ENCODE measurements at places on chromosomes 3 and 15.

GRCh38 chr3:126355777-126356372 is 1.3 kb downstream of the KLF15 start:
- no peak for DNase-seq

DNA sequence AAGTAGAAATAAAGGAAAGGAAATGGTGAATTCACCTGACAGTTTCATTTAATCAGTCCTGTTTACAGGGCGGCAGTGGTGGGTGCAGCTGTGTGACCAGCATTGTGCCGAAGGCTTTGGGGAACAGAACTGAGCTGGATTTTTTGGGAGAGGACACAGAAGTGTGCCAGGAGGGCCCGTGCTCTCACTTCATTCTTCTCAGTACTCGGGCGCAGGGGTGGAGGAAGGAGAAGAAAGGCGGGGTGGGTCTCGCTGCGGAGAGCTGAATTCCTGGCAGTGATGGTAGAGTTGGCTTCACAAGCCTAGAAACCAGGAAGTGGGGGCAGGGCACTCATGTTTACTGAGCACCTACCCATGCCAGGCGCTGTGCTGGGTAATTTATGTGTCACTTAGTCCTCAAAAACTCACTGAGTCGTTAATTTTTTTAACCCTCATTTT is 64.6 kb downstream of the CRTC3 start:
- peak; percentile 69 for DNase-seq

- no peak for DNase-seq
These were observed 92.0 kb downstream of the PLXNA1 start for GRCh38 chr3:127074900-127075360.

GRCh38 chr15:47188758-47189507 is 528.4 kb upstream of the SEMA6D start:
- no peak for DNase-seq

DNA sequence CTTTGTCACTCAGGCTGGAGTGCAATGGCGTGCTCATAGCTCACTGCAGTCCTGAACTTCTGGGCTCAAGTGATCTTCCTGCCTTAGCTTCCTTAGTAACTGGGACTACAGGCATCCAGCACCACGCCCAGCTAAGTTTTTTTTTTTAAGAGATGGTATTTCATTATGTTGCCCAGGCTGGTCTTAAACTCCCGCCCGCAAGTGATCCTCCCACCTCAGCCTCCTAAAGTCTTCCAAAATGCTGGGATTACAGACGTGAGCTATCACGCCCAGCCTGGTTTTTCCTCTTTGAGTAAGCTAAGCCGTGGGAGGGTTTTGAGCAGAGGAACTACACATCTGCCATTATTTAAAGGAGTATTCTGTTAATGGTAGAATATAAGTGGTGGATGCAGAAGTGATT is 7.4 kb upstream of the LRRFIP2 start:
- DNase-seq: no peak

DNA sequence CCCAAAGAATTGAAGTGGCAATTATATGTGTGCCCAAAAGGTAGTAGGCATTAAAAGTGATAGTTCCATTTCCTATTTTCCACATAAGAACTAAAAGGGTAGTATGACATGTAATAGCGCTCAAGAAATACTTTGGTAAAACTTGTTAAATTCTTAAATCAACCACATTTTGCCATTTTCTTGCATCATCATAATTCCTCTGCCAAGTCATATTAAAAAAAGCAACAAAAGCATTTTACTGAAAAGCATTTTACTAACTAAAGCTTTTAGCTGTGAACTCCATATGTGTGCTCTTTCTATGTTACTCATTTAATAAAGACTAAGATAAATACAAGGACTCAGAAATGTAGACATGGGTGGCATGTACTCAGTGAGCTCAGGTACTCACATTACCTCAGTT is 70.1 kb downstream of the GPR160 start:
- no peak for DNase-seq

- DNase-seq: no peak
These were observed 31.1 kb upstream of the BLOC1S6 start for GRCh38 chr15:45555934-45556608.

DNA sequence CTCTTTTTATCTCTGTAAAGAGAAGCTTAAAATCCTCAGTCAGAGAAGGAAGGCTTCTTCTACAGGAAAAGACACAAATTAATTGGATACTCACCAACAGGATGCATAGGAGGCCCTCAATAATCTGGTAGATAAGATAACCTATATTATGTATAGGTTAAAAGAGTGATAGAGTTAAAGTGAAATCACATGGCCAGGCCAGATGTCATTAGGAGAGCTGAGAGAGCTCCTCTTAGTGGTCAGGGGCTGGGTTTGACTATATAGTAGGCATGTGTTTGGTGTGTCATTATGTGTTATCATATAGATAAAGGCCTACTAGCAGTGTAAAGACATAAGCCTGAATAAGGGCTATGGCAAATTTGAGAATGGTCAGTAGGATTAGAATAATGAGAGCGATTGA is 479.3 kb downstream of the EPHA3 start:
- no peak for DNase-seq

DNA sequence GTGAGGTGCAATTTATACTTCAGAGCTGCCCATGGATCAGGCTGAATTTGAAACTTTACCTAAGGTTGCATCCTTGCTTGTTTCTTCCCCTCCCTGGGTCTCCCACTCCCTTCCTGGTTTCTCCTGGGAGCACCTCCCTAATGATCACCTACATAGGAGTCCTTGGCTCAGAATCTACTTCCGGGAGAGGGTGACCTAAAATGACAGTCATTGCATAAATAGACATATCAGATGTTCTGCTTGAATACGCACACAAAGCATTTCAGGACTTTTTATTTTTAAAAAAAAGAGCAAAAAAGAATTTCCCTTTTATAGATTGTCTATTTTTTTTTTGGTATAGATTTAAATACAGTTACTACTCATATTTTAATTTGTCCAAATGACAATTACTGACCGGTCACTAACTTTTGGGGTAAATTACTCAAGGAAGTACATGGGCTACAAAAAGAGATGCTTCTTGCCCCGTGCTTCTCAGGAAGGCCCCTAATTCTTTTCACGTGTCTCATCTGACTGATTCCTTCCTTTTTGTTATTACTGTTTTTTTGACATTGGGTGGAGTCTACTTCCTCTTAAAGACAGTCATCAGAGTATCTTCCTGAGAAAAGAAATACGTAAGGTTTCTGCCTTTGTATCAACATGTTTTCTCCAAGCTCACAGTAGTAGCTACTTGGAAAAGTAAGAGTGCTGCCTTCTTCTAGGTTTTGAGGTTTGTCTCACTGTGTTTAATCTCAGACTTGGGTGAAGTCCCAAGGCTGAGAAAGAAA is 4.9 kb upstream of the MYZAP start:
- no peak for DNase-seq

- DNase-seq: no peak
These were observed 27.5 kb downstream of the BHLHE40 start for GRCh38 chr3:5006755-5007202.

DNA sequence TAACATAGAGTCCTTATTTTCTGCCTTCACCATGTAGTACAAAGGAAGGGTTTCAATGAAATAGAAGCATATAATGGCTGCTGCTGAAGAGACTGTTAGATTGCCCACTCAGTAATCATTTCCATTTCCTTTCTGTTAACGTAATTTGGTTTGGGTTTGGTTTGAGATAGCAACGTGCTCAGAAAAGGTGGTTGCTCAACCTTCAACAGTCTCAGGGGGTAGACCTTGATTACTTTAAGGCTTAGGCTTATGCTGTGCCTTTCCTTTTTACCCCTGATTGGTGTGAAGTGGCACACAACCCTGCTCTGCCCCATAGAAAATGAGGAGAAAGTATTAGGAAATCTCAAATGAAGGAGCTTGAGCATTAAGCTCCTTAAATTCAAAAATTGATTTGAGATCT is 163.7 kb upstream of the TP63 start:
- DNase-seq: no peak

DNA sequence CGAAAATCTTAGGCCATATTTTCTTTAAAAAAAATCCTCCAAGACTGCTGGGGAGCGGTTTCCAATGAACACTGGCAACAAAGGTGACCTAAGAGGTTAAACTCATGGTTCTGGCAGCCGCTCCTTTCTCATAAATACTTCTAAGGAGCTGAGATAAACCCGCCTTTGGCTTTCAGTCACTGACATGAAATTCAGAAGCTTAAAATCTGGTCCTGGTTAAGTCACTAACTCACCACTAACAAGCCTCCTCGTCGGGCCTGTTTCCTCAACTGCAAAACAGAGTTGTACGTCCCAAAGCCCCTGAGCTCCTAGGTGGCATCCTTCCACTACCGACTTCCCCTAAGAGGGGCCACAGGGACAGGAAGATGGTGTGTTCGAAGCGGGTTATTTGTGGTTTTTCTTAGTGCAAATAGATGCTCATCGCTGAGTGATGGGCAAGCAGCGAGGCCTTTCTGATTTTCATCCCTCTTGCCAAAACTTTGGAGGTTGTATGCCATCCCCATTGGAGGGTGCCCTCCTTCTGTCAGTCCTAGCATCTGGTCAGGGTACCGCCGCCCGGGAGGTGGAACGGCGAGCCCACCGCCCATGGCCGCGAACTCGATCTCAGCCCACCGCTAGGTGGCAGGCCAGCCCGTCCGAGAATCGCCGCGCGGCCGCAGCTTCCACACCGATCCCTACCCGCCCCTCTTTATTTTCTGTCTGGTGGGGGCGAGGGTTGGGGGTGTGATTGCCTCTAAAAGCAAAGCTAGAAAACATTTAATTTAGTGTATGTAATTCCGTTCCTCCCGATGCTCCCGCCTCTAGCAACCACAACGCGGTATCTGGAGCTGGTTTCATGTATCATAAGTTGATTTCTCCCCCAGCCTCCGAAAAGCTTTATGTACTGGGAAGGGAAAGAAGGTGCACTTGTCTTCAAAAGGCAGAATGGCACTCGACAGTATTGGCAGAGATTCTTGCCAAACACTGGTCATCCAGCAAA is 4.6 kb downstream of the BCL6 start:
- DNase-seq: peak; percentile 45
